ENCODE measurements at places on chromosomes 16 and 17.
A peak's percentile ranks its signal among the peaks of the same experiment; 100 is the strongest.

- no peak for DNase-seq
Observed at GRCh38 chr16:12535535-12536411, 267.9 kb downstream of the CPPED1 start.

DNA sequence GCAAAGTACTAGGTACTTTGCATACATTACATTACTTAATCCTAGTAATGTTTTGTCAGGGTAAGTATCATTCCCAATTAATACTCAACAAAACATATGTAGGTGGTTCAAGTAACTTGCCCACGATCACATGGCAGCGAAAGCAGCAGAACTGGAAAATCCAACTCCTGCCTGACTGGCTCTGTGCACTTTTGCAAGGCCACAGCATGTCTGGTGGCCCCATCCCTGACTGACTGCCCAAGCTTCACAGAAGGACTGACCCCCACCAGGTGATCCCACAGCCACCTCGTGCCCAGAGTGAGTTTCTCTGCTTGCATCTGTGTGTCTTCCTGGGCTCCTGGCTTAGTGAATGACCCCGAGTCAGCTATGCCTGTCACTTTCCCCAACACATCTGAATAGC, 11.4 kb downstream of the CNP start:
- no peak for DNase-seq

GRCh38 chr17:2697611-2698162, 13.9 kb downstream of the CLUH start:
- no peak for DNase-seq

- DNase-seq: peak; percentile 90
Observed at GRCh38 chr16:48188449-48189102, 32.8 kb upstream of the ABCC12 start.

DNA sequence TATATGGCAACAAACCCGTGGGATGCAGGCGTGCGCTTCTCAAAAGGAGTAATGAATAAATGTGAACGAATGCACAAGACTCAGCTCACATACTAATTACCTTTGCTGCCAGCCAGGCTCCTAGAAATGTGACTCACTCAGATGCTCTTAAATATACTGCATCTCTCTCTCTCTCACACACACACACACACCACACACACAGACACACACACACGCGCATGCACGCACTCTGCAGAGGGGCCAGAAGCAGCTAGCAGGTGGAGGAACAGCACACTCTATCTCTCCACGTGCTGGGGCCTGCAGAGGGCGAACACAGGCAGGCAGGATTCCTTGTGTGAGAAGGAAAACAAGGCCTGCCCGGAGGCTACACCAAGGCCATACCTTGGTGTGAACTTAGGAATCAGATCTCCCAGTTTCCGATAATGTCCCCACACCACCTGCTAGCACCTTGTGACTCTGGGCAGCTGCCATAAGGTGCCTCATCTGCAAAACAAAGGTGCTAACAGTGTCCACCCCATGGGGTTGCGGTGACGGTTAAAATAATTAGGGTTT, 5.3 kb downstream of the GPRC5B start:
- no peak for DNase-seq

- no peak for DNase-seq
Observed at GRCh38 chr16:88130681-88131080, 179.4 kb downstream of the BANP start.

- no peak for DNase-seq
Observed at GRCh38 chr16:9441012-9441411, 349.6 kb downstream of the HAPSTR1 start.

DNA sequence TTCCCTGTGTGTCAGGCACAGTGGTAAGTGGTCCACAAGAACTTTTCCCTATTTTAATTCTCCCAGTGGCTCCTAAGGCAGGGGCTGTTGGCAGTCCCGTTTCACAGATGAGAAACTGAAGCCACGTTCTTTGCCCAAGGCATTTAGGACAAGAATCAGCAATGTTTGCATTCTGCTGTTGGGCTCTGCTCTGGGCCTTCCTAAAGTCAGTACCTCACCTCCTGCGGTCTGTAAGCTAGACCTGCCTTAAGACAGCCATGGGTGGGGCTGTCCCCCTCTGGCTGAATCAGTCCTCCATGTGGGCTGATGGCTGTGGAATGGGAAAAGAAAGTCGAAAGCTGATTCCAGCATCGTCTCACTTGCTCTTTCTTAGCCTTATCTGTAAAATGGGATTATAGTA, 304.8 kb downstream of the MAF start:
- DNase-seq: no peak

- DNase-seq: no peak
Observed at GRCh38 chr16:27226976-27227705, 23.8 kb downstream of the KDM8 start.

DNA sequence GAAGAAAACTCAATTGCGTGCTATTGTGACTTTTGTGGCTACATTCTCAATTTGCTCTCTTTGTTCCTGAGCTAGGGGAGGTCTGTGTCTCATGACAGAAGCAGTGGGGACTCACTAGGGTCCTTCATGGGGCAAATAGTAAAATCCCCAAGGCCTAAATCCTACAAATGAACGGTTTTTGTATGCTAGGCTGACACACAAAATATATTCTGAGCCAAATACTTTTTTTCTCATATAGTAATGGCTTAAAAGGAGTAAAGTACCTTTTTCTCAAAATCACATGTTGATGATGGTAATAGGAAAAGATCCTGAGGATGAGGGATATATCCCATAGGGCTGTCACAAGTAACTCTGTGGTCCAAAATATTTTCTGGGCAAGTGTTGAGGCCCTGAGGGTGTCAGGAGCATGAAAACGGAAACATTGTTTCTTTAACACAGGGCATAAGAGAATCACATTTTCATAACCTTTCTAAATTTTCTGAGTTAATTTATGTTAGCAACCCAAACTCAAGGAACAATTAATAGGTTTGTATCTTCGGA, 77.5 kb upstream of the CNTNAP4 start:
- DNase-seq: no peak

DNA sequence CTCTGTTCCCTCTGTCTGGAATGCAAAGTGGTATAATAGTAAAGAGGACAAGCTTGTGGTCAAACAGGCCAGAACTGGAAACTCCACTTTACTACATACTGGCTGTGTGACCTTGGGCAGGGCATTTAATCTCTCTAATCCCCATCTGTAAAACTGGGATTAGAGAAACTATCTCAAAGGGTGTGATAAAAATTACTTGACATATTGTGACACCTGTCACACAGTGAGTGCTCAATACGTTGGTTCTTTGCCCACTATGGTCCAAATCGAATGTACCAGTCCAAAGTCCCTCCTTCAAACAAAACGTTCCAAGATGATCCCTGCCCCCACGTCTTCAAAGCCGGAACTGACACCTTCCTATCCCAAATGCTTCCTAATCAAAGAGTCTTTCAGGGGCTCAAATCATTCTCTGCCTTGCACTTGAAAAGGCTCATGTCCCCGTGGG, 734 bp downstream of the PGAP3 start:
- no peak for DNase-seq

DNA sequence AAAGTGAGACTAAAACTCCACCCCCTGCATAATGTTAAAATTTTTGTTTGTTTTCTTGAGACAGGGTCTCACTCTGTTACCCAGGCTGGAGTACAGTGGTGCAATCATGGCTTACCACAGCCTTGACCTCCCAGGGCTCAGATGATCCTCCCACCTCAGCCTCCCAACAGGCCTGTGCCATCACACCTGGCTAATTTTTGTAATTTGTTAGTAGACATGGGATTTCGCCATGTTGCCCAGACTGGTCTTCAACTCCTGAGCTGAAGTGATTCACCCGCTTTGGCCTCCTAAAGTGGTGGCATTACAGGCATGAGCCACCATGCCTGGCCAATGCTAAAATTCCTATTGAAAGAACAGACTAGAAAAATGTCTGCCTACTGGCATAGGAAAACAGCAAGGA, 103.8 kb downstream of the TRIM37 start:
- DNase-seq: no peak

GRCh38 chr16:24853169-24853824, 7.5 kb downstream of the SLC5A11 start:
- no peak for DNase-seq

GRCh38 chr17:6815775-6816174, 15.8 kb downstream of the TEKT1 start:
- DNase-seq: no peak

DNA sequence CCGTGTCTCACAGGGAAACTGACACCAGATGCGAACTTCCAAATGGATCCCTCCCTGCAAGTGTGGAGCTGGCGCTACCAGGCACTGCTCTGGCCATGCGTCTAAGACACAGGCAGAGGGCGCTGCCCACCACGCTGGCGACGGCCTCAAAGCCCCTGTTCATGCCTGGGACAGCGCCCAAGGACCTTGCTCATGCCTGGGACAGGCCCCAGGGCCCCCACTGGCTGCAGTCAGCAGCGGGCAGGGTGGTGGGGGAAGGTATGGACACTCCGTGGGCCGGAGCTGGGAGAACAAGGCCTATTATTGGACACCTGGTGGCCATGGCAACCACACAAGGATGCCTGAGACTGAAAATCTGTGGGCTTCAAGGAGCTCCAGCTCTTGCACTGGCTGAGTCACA, 8.8 kb downstream of the ZG16B start:
- peak; percentile 75 for DNase-seq

DNA sequence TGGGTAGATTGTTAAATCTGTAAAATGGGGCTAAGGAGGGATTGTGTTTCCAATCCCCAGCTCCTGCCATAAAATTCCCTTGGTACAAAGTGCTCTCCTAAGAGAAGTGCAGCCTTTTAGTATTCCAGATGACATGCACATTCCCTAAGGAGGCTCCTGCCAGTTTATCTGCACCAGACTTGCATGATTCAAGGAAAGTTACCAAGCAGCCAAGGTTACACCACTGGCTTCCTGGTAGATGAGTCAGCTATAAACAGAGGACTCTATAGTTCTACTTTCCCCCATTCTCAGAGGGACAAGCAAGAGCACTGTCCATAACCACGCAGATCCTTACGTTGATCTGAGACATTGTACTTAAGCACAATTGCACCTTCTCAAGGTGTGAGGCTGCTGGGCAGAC, 1.9 kb downstream of the CALB2 start:
- DNase-seq: peak; percentile 2

GRCh38 chr17:18241229-18241871, 15.9 kb downstream of the LLGL1 start:
- DNase-seq: no peak

DNA sequence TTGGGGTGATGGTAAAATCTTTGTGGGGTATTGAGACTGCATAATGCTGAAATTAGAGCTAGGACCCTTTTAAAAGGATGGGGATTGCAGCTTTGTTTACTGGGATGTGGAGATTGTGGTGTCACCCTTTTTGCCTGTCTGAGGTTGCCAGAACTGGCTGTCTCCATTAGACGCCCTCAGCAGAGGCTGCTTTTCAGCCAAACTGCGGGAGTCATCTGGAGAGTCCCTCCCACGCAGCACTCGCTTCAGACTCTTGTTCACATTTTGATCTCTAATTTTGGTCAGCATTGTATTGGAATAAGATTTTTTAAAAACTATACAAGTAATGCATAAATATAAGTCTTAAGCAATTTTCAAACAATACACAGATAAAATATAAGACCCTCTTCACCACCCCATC, 27.9 kb upstream of the JPT2 start:
- no peak for DNase-seq

DNA sequence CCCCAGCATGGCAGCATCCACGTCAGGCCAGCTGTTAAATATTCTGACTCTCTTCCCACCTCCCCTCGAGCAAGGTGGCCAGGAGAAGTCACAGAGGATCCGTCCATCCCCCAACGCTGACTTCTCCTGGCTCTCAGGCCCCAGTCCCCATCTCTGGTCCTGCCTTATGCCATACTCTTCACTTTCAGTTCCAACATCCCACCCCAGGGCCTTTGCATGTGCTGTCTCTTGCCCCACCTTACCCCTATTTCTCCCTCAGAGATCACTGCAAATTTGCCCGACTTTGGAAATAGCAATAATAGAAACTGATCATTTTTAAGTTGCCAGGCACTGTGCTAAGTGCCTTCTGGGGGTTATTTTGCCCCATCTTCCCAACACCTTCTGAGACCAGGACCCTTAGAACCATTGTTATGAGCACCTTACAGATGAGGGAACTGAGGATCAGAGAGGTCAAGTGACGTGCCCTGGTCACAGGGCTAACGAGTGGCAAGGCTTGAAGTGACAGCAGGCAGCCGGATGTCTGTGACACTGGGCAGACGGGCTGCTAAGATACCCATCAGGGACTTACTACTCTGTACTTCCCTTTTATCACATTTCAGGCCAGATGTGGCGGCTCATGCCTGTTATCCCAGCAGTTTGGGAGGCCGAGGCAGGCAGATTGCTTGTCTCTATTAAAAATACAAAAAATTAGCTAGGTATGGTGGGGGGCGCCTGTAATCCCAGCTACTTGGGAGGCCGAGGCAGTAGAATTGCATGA, 17.7 kb downstream of the HID1 start:
- no peak for DNase-seq

- no peak for DNase-seq
Observed at GRCh38 chr17:79699386-79700036, 31.2 kb upstream of the ENPP7 start.

DNA sequence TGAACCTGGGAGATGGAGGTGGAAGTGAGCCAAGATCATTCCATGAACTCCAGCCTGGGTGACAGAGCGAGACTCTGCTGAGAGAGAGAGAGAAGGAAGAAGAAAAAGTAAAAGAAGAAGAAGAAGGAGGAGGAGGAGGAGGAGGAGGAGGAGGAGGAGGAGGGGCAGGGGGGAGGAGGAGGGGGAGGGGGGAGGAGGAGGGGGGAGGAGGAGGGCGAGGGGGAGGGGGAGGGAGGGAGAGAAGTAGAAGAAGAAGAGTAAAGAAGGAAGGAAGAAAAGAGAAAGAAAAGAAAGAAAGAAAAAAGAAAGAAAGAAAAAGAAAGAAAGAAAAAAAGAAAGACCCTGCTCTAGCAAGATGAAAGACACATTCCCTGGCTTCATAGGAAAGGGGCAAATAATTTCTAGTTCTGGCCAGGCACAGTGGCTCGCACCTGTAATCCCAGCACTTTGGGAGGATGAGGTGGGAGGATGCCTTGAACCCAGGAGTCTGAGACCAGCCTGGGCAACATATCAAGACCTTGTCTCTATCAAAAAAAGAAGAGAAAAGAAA, 23.6 kb downstream of the SOCS1 start:
- DNase-seq: no peak

DNA sequence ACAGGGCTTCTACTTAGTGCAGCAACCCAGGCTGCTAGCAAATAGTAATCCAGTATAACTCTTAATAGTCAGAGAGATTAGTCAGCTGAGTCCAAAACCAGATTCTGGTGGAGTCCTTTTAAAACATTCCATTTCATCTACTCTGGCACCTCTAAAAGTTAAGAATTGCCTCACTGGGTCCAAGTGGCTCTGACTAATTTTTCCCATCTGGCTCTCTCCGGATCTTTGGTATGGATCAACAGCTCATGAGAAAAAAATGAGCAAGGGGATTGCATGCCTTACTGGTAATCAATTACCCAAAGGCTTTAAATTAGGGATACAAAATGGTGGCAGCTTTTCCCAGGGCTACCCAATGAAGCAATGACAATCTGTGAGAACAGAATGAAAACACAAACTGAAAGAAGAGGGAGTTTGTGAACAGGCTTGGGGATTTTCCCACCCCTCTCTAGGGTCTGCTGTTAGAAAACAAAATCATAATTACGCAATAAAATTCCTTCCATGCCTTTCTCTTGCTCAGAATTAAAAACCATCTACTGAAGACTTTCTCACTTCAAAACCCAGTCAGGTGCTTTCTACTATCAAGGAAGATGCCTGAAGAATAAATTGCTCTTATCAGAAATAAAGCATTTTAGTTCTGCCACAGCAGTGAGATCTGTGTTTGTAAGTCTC, 84.6 kb upstream of the PMFBP1 start:
- no peak for DNase-seq
